ENCODE measurements at places on chromosomes 7 and 10.

- no peak for DNase-seq
Observed at GRCh38 chr7:2376351-2377154, 21.9 kb downstream of the EIF3B start.

GRCh38 chr7:25665903-25666670 lies 437.8 kb upstream of the NPVF start:
- no peak for DNase-seq

DNA sequence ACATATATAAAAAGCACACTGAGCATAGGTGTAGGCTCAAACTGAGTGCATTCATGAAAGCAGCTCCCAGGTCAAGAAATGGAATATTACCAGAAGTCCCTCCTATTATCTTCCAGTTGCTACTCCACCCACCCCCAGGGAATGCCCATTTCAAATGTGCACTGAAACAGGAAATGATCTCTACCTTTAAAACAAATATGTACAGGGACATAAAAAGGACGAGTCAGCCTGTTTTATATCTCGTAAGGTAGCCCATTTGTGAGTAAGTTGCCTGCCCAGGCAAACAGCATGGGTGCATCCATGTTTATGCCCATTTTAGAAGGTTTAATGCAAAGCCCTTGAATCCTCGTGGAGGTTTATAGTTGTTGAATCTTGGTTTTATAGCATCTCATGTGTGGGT lies 10.4 kb downstream of the FFAR4 start:
- no peak for DNase-seq

- no peak for DNase-seq
Observed at GRCh38 chr10:49549640-49550346, 10.9 kb upstream of the ERCC6 start.

DNA sequence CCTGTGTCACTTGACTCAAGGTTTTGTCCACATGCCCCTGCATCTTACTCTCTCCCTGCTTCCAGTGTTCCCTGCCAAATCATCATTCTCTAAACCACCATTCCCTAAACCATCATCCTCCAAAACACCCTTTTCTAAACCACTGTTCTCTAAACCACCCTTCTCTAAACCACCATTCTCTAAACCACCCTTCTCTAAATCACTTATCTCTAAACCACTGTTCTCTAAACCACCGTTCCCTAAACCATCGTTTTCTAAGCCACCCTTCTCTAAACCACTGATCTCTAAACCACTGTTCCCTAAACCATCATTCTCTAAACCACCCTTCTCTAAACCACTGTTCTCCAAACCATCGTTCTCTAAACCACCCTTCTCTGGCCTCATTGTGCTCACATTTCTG lies 142.1 kb downstream of the CXCL12 start:
- no peak for DNase-seq

GRCh38 chr7:74289018-74289658 lies at the start of gene CLIP2:
Gene CLIP2 (plus strand): TSS chr7:74289407. CDS start chr7:74317547, 28,140 bp downstream.
- DNase-seq, result peak; percentile 79

GRCh38 chr7:38481401-38481800 lies 149.8 kb downstream of the AMPH start:
- no peak for DNase-seq

DNA sequence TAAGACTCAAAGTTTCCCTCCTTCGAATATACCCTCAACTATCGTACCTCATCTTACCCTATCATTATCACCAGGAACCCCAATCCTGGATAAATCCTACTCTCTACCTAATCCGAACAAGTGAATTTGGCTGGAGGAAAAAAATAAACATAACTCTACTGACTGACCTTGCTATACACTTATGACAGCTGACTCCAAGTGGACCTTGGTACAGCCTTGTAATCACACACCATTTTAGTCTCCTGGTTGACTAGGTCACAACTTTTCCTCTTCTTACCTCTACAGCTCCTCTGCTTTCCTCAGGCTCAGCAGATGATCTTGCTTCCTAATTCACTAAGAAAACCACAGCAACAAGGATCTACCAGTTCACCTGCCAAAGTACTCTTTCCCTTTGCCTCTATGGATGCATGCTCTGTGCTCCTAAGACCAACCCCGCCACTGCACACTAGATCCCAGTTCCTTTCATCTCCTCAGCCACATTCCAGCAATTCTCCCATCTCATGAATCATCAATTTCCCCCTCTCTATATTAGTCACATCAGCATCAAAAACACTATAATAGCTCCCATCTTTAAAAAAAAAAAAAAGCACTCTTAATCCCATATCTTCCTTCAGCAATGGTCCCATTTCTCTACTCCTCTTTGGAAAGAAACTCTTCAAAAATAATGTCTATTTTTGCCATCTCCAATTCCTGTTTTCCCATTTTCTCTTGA lies 35.5 kb downstream of the COA1 start:
- peak; percentile 92 for DNase-seq

GRCh38 chr10:78420946-78421735 lies 387.5 kb downstream of the RPS24 start:
- DNase-seq, result no peak

DNA sequence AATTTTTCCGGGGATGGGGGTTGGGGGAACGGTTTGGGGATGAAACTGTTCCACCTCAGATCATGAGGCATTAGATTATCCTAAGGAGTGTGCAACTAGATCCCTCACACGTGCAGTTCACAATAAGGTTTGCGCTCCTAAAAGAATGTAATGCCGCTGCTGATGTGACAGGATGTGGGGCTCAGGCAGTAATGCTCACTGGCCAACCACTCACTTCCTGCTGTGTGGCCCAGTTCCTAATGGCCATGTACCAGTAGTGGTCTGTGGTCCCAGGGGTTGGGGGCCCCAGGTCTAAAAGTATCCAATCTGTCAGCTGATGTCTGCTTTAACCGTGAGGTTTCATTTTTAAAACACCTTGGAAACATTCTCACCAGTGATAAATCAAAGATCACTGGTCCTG lies 2.2 kb downstream of the STN1 start:
- DNase-seq, result no peak

DNA sequence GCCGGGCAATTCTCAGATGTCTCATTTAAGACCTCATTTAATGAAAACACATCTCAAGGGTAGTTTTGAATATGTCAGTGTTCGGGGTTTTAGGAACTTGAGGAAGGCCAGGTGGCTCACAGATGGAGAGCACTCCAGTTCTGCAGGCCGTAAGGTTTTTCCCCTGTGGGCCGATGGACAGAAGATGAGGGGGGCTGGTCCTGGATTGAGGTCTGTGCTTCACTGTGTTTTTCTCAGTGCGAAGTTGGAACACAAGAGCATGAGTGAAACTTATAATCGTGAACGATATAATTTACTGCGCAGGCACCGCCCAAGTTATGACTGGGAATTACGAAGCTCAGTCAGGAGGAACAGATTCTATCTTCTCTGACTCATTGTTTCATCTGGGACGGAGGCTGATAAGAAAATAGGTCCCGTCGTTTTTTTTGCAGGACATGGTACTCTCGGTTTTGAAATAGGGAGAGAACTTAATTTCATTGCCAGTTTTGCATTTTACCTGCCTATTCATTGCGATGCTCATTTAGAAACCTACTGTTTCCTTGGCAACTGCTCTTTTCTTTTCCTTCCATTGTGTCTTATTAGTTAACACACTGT lies 591.0 kb upstream of the PFKP start:
- DNase-seq, result no peak

GRCh38 chr10:108049668-108050067 lies 885.2 kb upstream of the SORCS1 start:
- no peak for DNase-seq

- no peak for DNase-seq
Observed at GRCh38 chr10:38146579-38147333, 52.6 kb downstream of the ZNF37A start.

DNA sequence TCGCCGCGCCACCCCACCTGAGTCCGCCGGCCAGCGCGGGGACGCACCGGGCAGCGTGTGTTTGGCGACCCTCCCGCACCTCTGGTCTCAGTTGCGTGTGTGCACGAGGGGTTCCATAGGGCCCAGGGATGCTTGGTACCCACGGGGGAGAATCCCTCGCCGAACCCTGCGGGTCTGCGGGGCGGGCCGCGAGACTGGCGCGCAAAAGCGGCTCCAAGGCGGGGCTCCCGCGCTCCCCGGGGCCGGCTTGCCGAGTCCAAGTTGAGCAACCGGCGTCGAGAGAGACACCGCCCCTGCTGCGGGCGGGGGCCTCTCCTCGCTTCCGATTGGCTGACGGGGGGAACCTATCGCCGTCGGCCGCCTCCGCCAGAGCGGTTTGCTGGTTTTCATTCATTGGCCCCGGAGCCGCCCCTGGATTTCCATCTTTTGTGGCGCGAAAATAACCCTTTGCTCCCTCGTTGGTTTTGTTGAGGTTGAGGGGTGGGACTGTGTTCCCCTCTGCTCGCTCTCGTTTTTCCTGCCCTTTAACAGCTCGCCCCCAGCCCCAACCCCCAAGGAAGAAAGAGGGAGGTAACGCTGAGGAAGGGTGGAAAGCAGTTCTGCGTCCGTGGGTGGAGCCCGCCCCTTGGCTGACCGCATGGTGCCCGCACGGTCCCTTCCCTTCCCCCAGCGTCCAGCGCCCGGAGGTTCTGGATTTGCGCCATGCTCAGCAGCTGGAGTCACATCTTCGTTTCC lies 4.0 kb upstream of the IGF2BP3 start:
- peak; percentile 98 for DNase-seq

DNA sequence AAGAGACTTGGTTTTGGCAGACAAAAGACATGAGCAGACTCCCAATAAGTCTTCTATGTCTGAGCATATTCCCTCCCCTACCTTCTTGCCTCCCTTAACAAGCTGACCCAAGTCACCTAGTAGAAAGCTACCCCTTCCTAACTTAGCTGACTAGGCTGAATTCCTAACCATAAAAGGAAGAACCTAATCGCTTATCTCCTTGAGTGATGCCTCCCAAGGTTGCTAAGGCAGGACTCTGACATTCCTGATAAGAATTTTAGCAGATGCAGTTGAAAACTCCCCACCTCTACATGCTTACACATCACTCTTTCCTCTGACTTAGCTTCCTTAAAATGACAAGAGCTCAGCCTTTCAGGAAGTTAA lies 704.7 kb upstream of the MBL2 start:
- no peak for DNase-seq

- DNase-seq, result no peak
Observed at GRCh38 chr7:1580422-1581030, 10.7 kb upstream of the PSMG3 start.

DNA sequence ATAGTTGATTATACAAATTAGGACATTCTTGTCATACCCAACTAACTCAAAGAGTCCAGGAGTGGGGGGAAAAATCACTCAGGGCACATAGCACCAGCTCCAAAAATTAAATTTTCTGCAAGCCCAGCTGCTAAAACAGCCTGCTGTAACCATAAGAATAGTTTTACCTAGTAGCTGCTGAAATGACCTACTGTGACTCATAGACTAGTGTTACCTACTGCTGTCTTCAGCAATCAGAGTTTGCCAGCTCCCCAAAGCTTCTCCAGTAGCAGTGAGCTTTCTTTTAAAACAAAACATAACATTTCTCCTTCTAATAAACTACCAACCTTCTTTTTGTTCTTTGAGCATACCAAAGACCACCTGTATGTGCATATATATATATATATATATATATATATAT lies 4.2 kb upstream of the ARHGAP12 start:
- no peak for DNase-seq

DNA sequence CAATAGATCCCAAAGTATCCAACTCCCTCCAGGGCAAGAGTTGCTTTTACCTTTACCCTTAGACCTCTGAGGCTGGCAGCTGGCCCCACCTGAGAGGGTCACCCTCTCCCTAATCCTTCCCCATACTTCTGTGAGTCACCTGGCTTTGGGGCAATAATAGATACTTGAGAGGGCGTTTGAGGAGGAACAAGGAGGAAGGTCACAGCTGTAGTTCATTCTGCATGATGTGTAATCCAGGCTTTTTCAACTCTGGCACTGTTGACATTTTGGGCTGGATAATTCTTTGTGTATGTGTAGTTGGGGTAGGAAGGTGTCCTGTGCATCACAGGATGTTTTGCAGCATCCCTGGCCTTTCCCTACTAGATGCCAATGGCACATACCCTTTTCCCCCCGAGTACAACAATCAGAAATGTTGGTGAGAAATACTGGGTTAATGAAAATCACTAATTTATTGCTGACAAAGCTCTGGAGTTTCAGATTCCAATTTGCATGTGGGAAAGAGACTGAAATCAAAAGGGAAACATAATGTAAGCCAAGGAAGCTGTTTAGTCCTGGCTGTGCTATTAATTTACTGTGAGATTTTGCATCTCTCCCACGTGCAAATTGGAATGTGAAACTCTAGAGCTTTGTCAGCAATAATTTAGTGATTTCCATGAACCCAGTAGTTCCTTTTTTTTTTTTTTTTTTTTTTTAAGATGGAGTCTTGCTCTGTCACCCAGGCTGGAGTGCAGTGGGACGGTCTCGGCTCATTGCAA lies 3.6 kb downstream of the BLVRA start:
- peak; percentile 57 for DNase-seq

DNA sequence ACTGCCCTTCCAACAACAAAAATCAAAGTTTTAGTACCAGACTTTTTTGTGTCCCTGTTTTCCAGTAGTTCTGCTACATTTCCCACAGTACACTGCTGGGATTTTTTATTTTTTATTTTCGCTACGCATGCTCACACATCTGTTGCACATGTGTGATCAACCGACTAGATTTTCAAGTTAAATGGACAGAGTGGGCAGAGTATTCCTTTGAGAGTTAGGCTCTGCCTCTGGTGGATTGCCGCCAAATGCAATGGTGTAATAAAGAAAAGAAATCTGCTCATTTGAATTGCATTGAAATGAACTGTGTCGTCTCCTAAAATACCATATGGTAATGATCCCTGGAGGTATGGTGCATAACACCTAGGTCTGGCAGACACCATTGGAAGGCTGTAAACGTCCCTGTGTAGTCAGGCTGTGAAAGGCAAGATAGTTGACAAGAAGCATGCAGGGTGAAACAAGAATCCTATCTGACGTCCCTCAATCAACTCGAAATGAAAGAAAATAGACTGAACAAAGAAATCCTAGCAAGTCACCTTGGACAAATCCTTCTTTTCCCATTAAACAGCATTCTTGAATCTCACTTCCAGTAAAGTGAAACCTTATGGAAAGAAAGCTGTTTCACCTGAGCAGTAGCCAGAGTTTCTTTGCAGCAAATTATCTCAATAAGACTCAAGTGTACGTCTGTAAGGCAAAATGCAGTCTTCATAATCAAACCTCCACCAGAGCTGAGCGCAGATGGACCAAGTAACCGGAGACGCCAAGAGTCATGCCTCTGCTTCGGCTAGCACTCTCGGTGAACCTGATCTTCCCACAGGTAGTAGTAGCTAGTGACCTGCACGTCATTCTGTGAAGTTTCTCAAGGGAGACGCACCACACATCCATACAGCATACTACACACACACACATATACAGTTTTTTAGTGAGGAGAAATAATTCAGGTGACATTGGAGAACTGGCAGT lies 357.3 kb downstream of the CRPPA start:
- no peak for DNase-seq

DNA sequence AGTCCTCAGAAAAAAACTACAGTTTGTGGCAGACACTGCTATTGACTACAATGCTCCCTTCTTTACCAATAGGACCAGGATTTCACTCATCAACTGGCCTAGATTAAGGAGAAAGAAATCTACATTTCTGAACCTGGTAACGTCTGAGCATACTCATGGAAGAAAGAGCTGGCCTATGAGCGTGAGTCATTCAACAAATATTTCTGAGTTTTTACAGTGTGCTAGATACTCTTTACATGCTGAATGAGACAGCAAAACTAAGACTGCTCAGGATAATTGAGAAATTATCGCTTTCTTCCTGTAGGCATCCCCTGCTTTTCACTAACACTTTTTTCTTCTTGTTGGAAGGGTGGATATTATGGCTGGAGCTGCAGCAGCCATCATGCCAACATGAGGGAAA lies 609.7 kb downstream of the TNS3 start:
- peak; percentile 80 for DNase-seq

Data from HCEC 1CT (cell line).